ENCODE measurements at places on chromosomes 11 and 22. TPM values are rescaled to one million over a fixed set of nuclear protein-coding genes. Genes with fewer than 3 reads are reported as not detected.

- H3K4me3 ChIP-seq = no peak overlapping the region
- peaks cover 13% of the 10 kb centered on the region for H3K4me1 ChIP-seq
- H3K27me3 ChIP-seq = no peaks in the 10 kb centered on the region
- no peaks in the 10 kb centered on the region for H3K36me3 ChIP-seq
These were observed 173.8 kb downstream of the LARGE1 start for GRCh38 chr22:33746501-33746928.

- no peaks in the 10 kb centered on the region for H3K27me3 ChIP-seq
- H3K27ac ChIP-seq = no peak overlapping the region
- H3K4me3 ChIP-seq = no peak overlapping the region
- no peak for DNase-seq
- H3K36me3 ChIP-seq = peaks cover 35% of the 10 kb centered on the region
These were observed 6.9 kb downstream of the PMM1 start for GRCh38 chr22:41582694-41583093.

GRCh38 chr11:57662893-57663292 is 5.0 kb upstream of the ZDHHC5 start:
- DNase-seq = no peak
- peaks cover 11% of the 10 kb centered on the region for H3K4me1 ChIP-seq
- peaks cover 19% of the 10 kb centered on the region for H3K36me3 ChIP-seq
- no peak overlapping the region for H3K27ac ChIP-seq
- H3K4me3 ChIP-seq = no peak overlapping the region

The RBM14 gene
- total RNA-seq = 96.3 TPM

Data from lung (tissue), 17 donors.